Aorta (tissue), 5 donors: ENCODE measurements at places on chromosomes 16 and 17. TPM values are rescaled to one million over a fixed set of nuclear protein-coding genes. Genes with fewer than 3 reads are reported as not detected.

Gene TMEM238L
- total RNA-seq = not detected

- H3K4me1 ChIP-seq = peaks cover 3% of the 10 kb centered on the region
- H3K4me3 ChIP-seq = no peak overlapping the region
- DNase-seq = peak; percentile 89
Observed at GRCh38 chr16:72876221-72876620, 171.7 kb downstream of the ZFHX3 start.

- no peaks in the 10 kb centered on the region for H3K27me3 ChIP-seq
- no peaks in the 10 kb centered on the region for H3K4me1 ChIP-seq
- H3K4me3 ChIP-seq = no peak overlapping the region
- H3K36me3 ChIP-seq = no peaks in the 10 kb centered on the region
Observed at GRCh38 chr16:27424772-27425498, 23.0 kb downstream of the IL21R start.

DNA sequence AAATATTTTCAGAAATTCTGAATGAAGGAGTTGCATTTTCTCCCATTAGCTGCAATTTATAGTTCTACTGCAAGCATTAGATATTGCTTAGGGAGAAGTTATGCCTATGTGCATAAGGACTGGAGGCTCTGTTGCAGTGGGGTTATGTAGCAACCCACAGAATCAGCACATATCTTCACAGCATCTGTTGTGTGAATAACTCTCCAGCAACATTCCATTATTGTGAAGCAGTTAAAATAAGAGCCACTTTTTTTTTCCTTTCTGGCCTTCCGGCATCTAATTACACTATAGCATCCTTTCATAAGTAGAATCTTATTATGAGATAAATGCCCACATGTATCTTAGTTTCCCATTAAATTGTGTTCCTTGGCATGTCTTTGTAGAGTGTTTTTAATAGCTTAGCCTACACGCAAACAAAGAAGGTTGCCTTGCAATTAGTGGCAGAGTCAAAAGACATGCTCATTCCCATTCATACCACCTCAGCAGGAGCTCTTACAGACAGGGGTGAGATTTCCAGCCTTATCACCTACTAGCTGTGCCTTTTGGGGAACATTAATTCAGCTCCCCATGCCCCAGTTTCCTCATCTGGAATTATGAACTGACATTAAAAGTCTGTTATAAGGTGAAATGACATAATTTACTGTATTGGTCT is 596.0 kb upstream of the GOT2 start:
- no peak for DNase-seq
- H3K36me3 ChIP-seq = no peaks in the 10 kb centered on the region
- no peaks in the 10 kb centered on the region for H3K27me3 ChIP-seq
- no peak overlapping the region for H3K4me3 ChIP-seq
- no peaks in the 10 kb centered on the region for H3K4me1 ChIP-seq

- no peaks in the 10 kb centered on the region for H3K27me3 ChIP-seq
- DNase-seq = no peak
- H3K27ac ChIP-seq = no peak overlapping the region
Observed at GRCh38 chr17:27573548-27573947, 57.4 kb upstream of the LGALS9 start.

- H3K4me1 ChIP-seq = no peaks in the 10 kb centered on the region
- H3K4me3 ChIP-seq = no peak overlapping the region
- H3K27me3 ChIP-seq = no peaks in the 10 kb centered on the region
- H3K27ac ChIP-seq = no peak overlapping the region
Observed at GRCh38 chr16:80656711-80657150, 115.9 kb downstream of the DYNLRB2 start.

GRCh38 chr17:38628441-38628840 is 22.7 kb upstream of the SRCIN1 start:
- no peak overlapping the region for H3K27ac ChIP-seq
- no peaks in the 10 kb centered on the region for H3K36me3 ChIP-seq
- no peaks in the 10 kb centered on the region for H3K4me1 ChIP-seq
- H3K27me3 ChIP-seq = no peaks in the 10 kb centered on the region
